ENCODE measurements at places on chromosomes 1 and 21.

- DNase-seq: no peak
These were observed 1197.0 kb downstream of the AMY1C start for GRCh38 chr1:104946558-104947210.

- no peak for DNase-seq
These were observed 78.9 kb upstream of the SLC45A1 start for GRCh38 chr1:8239039-8239305.

GRCh38 chr1:79388694-79389361 lies 382.3 kb upstream of the ADGRL4 start:
- DNase-seq: no peak

DNA sequence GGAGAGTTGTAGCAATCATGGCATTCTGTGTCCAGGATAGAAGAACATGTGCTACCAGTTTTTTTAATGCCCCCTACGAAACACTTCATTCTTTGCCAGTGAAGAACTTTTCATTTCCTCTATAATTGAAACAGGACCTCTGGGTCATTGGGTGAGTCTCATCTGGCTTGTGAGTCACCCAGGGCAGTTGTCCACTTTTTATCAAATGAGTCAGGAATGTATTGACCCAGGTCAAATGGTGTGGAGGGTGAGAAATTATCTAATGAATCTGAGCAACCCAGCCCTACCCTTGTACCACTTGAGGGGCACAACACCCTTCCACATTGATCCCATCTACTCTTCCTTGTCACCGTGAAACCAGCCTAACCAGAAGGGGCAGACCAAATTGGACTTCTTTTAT lies 417.3 kb upstream of the PROX1 start:
- DNase-seq: no peak

DNA sequence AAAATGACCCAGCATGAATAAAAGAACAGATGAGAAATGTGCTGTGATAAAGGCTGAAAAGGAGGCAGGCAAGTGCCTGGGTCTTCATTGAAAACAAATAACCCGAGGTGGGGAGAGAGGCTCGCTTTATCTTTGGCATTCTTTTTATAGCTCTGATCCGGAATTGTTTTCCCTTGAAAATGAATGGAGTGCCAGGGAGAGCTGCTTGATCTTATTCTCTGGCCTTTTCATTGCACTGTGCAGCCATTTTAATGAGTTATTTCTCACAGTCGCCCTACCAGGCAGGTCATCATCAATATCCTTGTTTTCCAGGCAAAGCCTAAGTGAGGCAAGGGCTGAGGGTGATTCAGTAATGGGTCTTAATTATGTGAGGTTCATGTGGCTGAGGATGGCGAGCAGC lies 39.8 kb upstream of the HLX start:
- DNase-seq: no peak

DNA sequence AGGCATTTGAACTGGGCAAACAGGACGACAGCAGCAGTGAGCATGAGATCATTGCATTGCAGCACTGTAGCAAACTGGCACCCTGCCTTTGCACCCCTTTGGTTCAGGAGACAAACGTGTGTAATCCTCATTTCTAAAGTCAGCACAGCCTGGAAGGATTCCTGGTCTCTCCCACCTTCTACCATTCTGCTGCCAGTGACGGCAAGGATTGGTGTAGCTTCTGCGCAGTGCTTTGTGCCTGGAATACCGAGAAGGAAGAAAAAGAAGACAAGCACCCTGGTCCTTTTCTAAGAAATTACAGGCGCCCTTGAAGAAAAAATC lies 805.3 kb downstream of the USP25 start:
- peak; percentile 71 for DNase-seq

DNA sequence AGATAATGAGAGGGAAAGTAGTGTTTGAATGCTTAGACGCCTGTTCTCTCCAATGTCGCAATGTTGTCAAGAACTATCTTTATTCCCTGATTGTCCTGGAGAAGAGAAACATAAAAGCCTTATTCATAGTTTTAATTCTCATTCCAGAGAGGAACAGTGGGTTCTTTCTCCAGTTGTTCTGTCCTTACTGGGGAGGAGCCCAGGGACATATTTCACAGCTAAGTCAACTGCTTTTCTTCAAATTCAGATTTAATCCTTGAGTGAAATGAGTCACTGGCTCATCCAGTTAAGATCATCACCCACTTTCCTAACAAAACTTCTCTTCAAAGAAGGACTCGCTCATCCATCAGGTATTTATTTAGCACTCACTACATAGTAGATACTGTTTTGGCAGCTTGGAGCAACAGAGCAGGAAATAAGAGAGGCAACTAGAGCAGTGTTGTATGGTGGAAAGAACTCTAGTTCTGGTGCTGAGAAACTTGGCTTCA lies 365.7 kb upstream of the USP24 start:
- no peak for DNase-seq

GRCh38 chr21:32240851-32241687 lies 37.8 kb downstream of the MIS18A start:
- no peak for DNase-seq

DNA sequence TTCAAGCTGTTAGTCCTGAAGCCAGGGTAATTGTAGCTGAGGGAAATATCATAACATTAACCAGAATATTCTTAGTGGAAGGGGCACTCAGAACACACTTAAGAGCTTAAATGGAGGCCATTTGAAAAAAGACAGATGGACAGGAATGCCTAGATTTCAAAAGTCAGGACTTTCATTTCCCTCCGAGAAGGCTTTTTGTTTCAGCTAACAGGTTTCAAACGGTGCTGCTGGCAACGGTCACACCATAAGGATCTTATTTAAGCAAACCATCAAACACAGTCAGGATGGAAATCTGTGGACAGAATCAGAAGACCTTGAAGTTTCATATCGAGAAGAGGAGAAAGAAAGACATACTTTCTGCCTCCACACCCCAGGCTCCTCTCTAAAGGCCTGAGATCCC lies 70.1 kb downstream of the SLC66A1 start:
- no peak for DNase-seq

- no peak for DNase-seq
These were observed 123.9 kb downstream of the SMYD3 start for GRCh38 chr1:246383239-246383589.

- DNase-seq: no peak
These were observed 328.9 kb downstream of the LTN1 start for GRCh38 chr21:28663754-28664153.

DNA sequence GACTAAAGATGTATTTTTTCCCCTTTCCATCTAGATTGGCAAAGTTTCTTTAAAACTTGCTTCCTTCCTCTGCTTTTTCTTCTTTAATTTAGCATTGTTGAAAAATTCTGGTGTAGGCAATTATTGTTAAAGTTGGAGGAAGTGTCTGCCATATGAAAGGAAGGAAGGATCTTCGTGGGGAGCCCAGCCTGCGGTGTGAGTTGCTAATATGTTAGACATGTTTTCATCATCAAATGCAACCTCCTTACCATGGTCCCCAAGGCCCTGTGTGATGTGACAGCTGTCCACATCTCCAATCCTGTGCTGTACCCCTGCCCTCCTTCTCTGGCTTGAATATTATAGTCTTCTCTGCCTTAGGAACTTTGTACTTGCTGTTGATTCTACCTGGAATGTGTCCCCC lies 81.0 kb upstream of the ZBTB18 start:
- DNase-seq: no peak

DNA sequence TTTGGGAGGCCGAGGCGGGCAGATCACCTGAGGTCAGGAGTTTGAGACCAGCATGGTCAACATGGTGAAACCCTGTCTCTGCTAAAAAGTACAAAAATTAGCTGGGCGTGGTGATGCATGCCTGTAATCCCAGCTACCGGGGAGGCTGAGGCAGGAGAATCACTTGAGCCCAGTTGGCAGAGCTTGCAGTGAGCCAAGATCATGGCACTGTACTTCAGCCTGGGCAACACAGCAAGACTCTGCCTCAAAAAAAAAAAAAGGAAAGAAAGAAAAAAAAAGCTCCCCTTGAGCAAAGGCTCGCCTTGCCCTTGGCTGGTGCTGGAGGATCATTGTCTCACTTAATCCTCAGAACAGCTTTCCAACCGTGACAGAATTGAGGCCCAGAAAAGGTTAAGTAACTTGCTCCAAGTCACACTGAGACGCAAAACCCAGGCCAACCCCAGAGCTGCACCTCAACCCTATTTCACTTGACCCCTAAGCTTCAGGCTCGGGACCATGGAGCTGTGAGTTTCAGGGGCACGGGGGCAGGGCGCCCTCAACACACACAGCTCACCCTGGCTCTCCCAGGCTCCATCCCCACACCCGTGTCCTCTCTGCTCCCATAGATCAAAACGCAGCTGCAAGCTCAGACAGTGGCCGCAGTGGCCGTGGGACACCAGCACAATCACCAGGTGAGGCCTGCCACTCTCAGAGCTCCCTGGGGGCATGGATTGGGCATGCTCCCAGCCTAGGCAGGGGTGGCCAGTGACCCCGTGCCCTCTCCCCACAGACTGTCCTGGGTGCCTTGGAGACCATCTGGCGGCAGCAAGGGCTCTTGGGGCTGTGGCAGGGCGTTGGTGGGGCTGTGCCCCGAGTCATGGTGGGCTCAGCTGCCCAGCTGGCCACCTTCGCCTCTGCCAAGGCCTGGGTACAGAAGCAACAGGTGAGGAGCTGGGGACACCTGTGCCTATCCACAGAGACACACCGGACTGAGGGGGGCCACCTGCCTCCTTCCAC lies 1.6 kb downstream of the SLC25A34 start:
- DNase-seq: no peak

GRCh38 chr1:214469290-214469689 lies 82.1 kb downstream of the PTPN14 start:
- DNase-seq: no peak

GRCh38 chr1:229164836-229165735 lies 105.8 kb upstream of the RAB4A start:
- no peak for DNase-seq

DNA sequence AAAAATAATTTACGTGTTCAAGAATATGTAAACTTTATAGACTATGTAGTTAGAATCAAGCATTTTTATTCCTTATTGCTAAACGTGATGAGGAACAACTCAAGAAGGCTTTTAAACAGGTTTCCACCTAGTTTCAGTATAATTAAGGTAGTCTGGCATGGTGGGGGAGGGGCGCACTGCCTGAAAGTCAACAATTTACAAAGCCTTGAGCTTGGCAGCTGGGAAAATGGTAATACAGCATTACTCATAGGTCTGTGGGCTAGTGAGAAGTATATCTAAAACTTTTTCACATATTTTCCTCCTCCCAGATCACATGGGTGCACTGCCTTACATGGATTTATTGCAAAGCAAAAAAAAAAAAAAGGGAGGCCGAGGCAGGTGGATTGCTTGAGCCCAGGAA lies 75.2 kb downstream of the EVI5 start:
- peak; percentile 8 for DNase-seq

- no peak for DNase-seq
These were observed 16.4 kb downstream of the GPSM2 start for GRCh38 chr1:108893141-108893530.

DNA sequence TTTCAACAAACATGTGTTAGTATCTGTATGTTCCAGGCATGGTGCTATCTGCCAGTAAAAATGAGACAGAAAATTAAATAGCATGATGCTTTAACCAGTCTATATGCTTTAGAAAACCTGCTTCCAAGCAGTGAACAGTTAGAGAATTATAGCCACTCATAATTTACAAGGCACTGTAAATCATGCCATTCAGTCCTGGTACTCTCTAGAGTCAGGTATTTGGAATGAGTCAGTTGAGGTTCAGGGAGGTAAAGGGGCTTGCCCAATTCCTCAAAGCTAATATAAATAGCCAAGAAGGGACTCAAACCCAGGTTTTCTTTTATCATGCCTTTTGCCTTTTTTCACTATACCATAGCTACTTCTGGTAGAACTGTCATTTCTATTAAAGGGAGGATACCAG lies 184.4 kb downstream of the NFIA start:
- DNase-seq: no peak

DNA sequence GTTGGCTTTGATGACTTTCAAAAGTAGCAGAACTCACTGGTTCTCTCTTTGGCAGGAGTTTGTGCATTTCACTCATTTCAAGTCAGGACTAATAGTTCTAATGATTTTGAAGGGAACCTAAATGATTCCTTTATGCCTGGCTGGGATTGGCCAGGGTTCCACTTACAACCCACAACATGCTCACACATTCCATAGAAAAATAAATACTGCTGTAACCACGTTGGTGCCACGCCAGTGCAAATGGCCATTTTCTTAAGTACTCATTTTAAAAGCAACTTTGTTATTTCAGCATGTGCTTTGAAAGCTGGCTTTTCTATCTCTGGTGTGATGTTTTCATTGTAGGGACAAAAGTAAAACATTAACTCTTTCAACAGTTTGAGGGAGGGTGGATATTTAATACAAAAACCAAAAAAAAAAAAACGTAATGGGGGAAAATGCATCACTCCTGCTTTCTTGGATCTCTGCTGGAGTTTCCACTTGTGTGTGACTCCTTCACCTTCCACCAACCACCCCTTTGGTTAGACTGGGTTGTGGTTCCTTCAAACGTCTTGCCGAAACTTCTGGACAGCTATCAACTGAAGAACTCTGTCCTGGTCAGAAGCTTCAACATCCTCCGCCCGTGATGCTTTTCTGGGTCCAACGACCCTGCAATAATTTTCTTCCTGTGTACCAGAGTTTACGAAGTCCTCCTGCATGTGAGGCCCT lies 300.4 kb upstream of the RUNX1 start:
- no peak for DNase-seq

DNA sequence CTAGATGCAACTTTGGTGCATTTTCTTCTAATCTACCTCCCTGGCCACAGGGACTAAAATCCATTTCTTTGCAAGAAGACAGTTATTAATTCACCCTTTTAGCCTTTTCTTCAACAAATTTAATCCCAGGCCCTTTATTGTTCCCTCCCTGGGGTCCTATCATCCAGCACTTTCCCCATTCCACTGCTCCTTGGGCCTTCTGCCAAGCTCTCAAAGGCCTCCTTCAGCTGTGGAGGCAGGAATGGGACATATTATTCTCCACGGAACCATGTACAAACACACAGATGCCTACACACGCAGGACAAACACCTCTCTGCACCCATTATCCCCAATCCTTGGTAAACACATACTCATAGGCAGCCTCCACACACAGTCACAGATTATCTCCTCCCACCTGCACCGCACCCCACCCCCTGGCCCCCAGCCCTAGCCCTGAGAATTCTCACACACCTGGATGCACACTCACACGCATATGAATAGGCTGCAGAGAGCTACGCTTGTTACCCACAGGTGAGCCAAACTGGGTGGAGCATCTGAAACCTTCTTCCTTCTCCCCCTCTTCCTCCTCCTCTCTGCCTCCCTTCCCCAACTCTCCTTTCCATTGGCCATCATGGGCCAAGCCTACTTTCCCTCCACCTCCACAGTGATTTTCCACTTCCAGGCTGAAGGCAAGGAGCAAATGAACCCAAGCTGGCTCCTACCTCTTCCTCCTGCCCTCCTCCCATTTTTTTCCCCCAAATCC lies 11.7 kb downstream of the TAGLN2 start:
- DNase-seq: no peak

GRCh38 chr1:203528976-203529835 lies 35.3 kb downstream of the OPTC start:
- no peak for DNase-seq
